ENCODE measurements at places on chromosomes 6 and 20. TPM values are rescaled to one million over a fixed set of nuclear protein-coding genes. Genes with fewer than 3 reads are reported as not detected.

Gene CDH22
- total RNA-seq, result not detected

GRCh38 chr6:147947521-147947920 is 395.1 kb upstream of the SASH1 start:
- no peak for DNase-seq

DNA sequence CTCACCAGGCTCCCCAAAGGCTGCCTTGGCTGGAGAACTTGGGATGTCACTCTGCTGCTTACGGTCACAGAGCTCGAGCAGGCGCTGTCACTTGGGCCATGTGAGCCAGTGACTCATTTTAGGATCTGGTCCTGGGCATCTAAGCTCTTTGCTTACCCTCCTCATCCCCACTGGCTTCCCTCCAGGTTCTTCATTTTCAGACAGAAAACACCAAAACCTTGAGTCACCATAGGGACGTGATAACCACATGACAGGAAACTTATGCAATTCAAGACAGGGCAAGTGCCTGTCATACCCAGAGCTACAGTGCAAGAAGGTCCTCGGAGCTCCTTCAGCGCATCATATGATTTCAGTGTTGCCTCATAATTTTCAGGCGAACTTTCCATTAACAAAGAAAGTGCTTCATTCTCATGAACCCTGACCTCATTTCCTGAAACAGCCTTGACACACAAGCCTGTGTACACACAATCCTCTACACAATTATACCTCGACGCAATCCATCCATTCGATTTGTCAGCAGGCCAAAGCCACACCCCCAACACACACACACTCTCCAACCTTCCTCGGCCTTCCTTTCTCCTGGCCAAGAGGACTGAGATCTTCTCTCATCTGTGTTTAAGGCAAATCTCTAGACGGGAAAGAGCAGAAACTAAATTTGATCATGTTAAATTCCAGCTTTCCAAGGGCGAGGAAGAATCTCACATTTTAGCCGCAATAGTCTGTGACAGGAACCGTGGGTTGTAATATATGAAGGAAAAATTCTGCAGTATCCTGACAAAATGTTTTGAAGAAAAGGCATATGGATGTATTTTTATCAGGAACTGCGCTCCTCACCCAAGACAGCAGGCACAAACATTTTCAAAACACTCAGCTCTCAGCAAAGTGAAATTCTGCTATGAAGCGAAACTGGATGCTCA is 25.3 kb downstream of the TBC1D7 start:
- DNase-seq, result no peak

- DNase-seq, result no peak
Measured at GRCh38 chr20:59625214-59625922, 21.0 kb downstream of the PHACTR3 start.

GRCh38 chr6:158756126-158756525 is 63.0 kb downstream of the EZR start:
- no peak for DNase-seq
